GDM1 (cell line): ENCODE measurements at places on chromosomes 7 and 10.

DNA sequence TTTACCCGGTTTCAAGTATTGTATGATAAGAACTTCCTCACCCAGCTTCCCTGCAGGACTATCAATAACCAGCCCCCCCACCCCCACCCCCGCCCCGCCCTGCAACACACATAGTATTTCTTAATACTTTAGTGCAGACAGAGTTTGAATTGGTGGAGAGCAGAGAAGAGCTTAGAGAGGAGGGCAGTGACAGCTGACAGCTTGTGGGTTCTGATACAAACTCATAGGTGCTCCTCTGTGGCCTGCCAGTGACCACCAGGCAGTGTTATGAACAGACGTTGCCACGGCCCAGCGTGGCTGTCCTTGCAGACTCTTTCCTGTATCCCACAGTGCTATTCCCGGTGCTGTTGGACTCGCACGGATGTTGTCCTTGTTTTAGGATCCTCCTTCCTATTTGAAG, 186.9 kb upstream of the ADO start:
- DNase-seq: no peak

DNA sequence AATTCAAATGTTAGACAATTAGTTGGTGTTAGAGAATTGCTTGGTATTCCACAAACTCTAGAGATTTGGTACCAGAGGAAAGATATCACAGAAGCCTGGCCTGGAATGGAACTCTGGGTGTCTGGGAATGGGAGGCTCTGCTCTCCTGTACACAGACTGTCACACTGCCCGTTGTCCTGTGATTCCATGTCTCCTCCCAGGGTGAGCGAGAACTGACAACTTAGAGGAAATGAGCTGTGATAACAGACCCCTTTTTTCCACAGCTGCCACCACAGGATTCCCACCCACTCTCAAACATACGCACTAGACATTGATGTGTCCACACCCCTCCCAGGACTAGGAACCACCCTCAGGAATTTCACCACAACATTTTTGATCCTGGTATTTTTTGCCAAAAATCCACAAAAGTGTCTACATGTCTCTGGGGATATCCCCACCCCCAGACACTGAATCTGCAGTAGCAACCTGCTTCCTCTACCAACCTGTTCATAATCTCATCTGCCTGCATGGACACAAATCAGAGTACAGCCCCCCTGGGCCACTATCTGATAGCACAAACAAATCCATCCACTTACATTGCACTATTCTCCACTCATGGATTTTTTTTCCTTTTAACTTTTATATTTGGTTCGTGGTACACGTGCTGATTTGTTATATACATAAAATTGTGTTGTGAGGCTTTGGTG, 4.7 kb downstream of the ZNF273 start:
- no peak for DNase-seq

- DNase-seq: no peak
These were observed 156.5 kb downstream of the EXOC4 start for GRCh38 chr7:133409421-133409820.

DNA sequence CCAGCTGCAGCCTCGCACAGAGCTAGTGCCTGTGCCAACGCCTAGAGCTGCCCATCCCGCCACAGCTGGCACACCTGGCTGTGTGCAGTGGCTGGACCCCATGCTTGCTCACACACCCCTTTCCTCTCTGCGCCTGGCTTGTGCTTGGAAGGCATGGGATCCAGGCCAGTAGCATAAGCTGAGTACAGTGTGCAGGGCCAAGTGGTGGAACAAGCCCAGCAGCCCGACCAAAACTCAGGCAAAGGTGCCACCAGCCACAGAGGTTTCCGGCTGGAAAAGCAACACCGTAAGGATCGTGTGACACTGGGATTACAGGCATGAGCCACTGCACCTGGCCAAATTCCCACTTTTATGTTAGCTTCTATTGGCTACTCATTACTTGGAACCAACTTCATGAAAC, 38.4 kb downstream of the SCRN1 start:
- DNase-seq: no peak

DNA sequence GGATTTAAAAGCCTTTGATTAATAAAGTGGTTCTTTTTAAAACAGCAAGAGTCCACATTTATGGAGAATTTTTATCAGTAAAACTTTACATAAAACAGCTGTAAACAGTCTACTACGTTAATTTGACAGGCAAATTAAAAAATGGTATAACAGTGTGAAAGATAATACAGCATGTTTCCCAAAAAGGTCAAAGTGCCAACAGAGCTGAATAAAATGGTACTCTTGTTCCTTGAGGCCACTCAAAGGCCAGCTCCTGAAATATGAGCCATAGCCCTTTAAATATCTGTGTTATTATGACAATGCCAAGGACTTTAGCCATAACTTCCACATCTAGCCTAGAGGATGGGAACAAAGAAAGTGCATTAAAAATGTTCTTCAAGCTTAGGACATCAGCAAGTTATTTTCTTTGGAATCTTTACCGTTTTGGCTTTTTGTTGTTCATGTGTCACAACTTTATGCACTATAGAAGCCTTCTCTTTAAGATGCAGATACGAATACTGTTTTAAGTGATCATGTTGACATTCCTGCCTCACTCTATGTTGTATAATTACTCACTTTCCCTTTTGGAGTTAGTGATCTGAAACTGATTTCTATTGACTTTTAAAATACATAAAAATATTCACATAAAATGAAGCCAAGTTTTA, 165.6 kb downstream of the RNLS start:
- no peak for DNase-seq

DNA sequence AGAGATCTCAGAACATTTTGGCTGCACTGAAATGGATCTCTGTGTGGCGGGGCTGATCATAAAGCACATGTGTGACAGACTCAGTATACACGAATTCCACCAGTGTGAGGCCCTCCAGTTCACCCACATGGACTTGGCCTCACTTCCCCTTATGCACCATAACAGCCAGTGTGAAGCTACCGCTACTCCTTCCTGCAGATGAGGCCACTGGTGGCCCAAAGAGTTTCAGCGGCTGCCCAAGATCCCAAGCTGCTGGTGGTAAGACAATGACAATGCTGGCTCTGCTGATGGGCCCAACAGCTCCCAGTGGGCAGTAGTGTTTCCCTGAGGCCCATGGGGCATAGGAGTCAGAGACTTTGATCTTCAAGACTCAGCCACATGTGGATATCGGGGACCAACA, 21.0 kb upstream of the C10orf71 start:
- peak; percentile 46 for DNase-seq
